ENCODE measurements at places on chromosomes 1 and 21. TPM values are rescaled to one million over a fixed set of nuclear protein-coding genes. Genes with fewer than 3 reads are reported as not detected.

The SFT2D2 gene
- 63.9 TPM for total RNA-seq

The HES5 gene
- total RNA-seq = not detected

GRCh38 chr1:40818264-40818961, 34.8 kb downstream of the KCNQ4 start:
- DNase-seq = peak; percentile 78

- DNase-seq = no peak
Observed at GRCh38 chr1:27973771-27974416, 14.1 kb downstream of the XKR8 start.

GRCh38 chr1:15764269-15764764, 5.7 kb downstream of the FBLIM1 start:
- no peak for DNase-seq

GRCh38 chr1:207968521-207969009, 57.6 kb upstream of the CD34 start:
- DNase-seq = no peak

DNA sequence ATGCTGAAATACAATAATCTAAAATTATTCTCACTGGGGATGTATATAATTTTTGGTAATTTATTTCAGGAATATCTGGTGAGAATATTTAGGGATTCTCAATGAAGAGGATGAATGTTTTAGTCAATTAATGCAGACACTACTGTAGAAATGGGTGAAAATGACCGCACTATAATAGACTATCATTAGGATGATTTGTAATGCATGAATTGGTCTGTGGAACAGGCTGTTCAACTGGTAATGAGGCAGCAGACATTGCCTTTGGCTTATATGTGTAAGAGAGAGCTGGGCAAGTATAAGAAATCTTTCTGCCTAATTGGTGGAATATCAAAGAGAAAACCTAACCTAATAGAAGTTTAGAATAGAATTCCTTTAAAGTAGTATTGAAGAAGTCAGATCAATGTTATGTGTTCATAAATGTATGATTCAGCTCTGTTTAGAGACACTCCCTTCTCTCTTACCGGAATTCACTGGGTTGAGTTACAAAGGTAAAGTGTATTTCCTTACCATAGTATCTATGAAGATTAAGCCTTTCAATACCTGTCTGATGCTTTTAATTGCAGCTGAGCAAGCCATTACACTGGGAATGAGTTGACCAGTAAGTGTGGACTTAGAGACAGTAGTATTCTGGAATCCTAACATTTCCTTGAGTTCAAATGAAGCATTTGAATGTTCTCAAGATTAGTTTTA, 274.5 kb downstream of the S1PR1 start:
- DNase-seq = no peak

- peak; percentile 18 for DNase-seq
Observed at GRCh38 chr1:112674986-112675727, 698 bp downstream of the MOV10 start.

- no peak for DNase-seq
Observed at GRCh38 chr21:42232176-42232825, 13.4 kb downstream of the ABCG1 start.

- DNase-seq = no peak
Observed at GRCh38 chr21:28834335-28835238, 158.1 kb downstream of the LTN1 start.

DNA sequence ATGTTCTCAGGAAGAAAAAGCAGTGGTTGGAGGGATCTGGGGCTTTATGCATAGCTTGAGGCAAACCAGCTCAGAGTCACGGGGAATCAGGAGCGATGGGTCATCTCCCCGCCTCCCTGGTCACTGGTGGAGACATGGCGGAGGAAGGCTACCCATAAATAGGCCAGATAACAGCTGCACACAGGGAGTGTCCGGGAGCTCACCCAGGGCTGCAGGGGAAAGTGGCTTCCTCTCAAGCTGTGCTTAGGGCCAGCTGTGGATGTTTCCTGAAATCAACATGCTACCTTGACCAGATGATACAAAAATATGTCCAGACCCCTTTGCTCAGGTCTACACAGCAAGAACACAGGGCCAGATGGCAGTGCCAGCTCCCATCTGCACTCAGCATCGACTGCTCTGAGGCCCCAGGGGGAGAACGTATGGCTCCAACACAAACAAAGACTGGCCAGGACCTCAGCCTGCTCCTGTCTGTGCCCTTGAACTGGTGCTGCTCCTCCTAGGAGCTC, 27.1 kb upstream of the RERE start:
- no peak for DNase-seq

- no peak for DNase-seq
Observed at GRCh38 chr1:219539645-219540254, 73.2 kb downstream of the ZC3H11B start.

Data from T-helper 17 cell (primary cell).